ENCODE measurements at places on chromosomes 11 and 22.
A peak's percentile ranks its signal among the peaks of the same experiment; 100 is the strongest.

- no peak for DNase-seq
- H3K36me3 ChIP-seq, result no peaks in the 10 kb centered on the region
- no peaks in the 10 kb centered on the region for H3K27me3 ChIP-seq
- H3K4me1 ChIP-seq, result no peaks in the 10 kb centered on the region
- H3K4me3 ChIP-seq, result no peak overlapping the region
Measured at GRCh38 chr11:115889712-115890111, 385.5 kb upstream of the CADM1 start.

DNA sequence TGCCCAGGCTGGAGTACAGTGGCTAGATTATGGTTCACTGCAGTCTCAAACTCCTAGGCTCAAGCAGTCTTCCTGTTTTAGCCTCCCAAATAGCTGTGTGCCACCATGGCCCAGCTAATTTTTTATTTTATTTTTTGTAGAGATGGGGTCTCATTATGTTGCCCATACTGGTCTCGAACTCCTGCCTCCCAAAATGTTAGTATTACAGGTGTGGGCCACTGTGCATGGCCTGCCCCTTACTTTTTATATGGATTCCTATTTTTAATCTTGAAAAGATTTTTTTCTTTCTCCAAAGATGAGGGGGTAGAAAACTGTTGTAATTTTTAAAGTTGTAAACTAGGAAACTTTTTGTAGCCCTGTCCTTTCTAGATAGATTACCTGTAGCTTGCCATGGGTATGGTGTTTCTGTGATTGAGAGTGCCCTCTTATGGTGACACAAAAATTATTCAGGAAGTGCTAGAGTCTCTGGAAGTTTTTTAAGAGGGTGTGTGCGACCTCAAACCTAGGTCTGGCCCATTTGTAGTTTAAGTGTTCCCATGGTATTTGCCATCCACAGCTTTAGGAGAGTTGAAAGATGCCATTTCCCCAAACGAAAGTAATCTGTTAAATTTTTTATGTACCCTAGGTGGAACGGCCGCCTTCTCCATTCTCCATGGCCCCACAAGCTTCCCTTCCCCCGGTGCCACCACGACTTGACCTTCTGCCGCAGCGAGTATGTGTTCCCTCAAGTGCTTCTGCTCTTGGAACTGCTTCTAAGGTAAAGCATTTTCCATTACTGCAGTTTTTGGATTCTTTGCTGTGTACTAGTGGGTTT lies 32.4 kb downstream of the MCAM start:
- no peak overlapping the region for H3K4me3 ChIP-seq
- H3K4me1 ChIP-seq, result no peaks in the 10 kb centered on the region
- peaks cover 59% of the 10 kb centered on the region for H3K36me3 ChIP-seq
- no peaks in the 10 kb centered on the region for H3K27me3 ChIP-seq

- H3K27ac ChIP-seq, result no peak overlapping the region
- no peaks in the 10 kb centered on the region for H3K36me3 ChIP-seq
- H3K27me3 ChIP-seq, result peaks cover 15% of the 10 kb centered on the region
- no peak for DNase-seq
Measured at GRCh38 chr11:133978794-133979193, 22.0 kb upstream of the IGSF9B start.

GRCh38 chr11:35005141-35005780 lies 88.8 kb downstream of the PDHX start:
- DNase-seq, result no peak
- H3K4me1 ChIP-seq, result peaks cover 31% of the 10 kb centered on the region
- H3K27ac ChIP-seq, result no peak overlapping the region

DNA sequence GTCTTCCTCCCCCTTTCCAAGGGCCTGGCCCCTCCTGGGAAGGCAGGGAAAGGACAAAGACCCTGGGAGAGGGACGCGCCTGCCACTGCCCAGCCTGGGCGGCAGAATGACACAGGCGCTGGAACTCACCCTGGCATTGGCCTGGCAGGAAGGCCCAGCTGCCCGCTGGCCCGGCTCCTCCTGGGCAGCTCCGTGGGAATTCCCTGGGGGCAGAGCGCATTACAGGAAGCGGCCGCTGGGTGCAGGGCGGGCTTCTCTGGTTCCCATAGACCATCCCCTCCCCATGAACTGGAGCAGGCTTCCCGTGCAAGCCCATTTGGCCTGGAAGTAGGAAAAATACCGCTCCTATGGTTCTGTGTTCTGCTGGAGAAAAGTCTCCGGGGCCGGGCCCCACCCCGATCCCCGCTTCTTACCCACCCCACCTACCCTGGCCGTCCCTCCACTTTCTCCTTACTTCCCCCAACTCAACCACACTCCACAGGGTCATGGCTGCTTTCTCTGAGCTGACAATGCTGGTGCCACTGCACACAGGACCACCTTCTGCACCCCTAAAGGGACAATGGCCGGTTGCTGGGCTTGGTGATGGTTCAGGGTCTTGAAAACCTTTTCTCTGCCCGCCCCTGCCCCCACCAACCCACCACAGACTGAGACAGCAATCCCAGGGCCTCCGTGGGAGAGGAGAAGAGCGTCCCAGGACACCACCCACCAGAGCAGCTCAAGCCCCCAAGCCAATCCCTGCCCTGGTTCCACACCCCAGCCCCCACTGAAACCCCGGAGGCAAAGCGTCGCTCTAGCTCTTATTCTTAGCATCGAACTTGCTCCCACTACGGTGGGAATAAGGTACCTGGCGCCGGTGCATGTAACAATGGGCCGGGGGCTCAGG lies 58.9 kb downstream of the LINC01488 start:
- H3K36me3 ChIP-seq, result no peaks in the 10 kb centered on the region
- no peak overlapping the region for H3K4me3 ChIP-seq
- H3K4me1 ChIP-seq, result no peaks in the 10 kb centered on the region

- peaks cover 51% of the 10 kb centered on the region for H3K36me3 ChIP-seq
- no peak for DNase-seq
- H3K27ac ChIP-seq, result no peak overlapping the region
- no peaks in the 10 kb centered on the region for H3K27me3 ChIP-seq
- H3K4me1 ChIP-seq, result no peaks in the 10 kb centered on the region
Measured at GRCh38 chr11:67285541-67286498, 3.3 kb upstream of the ANKRD13D start.

- H3K36me3 ChIP-seq, result no peaks in the 10 kb centered on the region
- no peaks in the 10 kb centered on the region for H3K4me1 ChIP-seq
- no peaks in the 10 kb centered on the region for H3K27me3 ChIP-seq
- H3K27ac ChIP-seq, result no peak overlapping the region
Measured at GRCh38 chr11:103545551-103545950, 436.3 kb downstream of the DYNC2H1 start.

DNA sequence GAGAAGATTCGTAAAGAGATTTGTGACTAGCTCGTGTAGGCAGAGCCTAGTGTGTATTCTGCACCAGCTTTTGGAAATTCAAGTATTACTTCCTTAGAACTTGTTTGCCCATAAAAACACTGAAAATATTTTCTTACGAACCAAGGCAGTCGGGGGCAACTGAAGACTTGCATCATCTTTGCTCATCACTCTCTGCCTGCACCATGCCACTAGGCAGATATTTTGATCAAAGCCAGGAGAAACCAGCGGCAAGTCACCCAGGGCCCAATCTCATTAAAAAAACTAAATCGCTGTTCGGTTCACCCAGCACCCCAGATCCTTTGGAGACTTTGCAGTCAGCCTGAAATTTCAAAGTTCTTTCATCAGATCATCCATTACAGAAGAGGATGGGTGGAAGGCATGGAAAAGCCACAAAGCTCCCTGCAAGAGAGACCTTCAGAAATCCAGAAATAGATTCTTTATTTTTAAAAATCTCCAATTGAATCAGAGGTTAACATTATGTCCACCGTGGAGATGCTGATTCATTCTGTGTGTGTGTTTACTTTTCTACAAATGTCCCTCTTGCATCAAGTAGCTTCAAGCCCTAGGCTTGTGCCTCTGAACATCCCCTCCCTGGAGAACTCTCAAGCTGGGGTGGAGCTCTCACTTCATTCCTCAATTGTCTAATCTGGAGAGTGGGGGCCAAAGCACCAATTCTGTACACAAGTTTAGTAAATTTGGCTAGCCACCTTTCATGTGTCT lies 78.4 kb downstream of the ETS1 start:
- no peak for DNase-seq
- no peak overlapping the region for H3K4me3 ChIP-seq
- peaks cover 76% of the 10 kb centered on the region for H3K4me1 ChIP-seq
- H3K27me3 ChIP-seq, result no peaks in the 10 kb centered on the region
- H3K27ac ChIP-seq, result peak overlapping the region; percentile 93

- no peak overlapping the region for H3K4me3 ChIP-seq
- H3K4me1 ChIP-seq, result peaks cover 6% of the 10 kb centered on the region
- no peaks in the 10 kb centered on the region for H3K36me3 ChIP-seq
- H3K27ac ChIP-seq, result no peak overlapping the region
Measured at GRCh38 chr22:43066134-43066533, 23.1 kb downstream of the TTLL1 start.

GRCh38 chr11:134406264-134407185 lies 5.5 kb downstream of the B3GAT1 start:
- peaks cover 26% of the 10 kb centered on the region for H3K27me3 ChIP-seq
- DNase-seq, result no peak
- H3K36me3 ChIP-seq, result no peaks in the 10 kb centered on the region
- no peak overlapping the region for H3K4me3 ChIP-seq
- H3K27ac ChIP-seq, result no peak overlapping the region
